ENCODE measurements at places on chromosomes 7 and 10. TPM values are rescaled to one million over a fixed set of nuclear protein-coding genes. Genes with fewer than 3 reads are reported as not detected.
A peak's percentile ranks its signal among the peaks of the same experiment; 100 is the strongest.

DNA sequence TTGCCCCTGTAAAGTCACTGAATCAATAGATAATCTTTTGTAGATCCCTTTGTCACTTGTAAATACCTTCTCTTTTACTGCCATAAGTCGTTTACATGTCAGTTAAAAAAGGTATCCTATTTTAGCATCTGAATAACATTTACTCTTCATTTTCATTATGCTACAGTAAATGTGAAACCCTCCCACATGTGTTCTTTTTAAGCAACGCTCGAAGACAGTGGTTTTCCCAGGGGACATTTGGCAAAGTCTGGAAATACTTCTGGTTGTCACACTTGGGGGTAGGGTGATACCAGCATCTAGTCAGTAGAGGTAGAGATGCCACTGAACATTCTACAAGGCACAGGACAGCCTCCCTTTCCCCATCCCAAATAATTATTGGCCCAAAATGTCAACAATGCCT is 23.7 kb downstream of the ATAD1 start:
- no peak overlapping the region for H3K4me3 ChIP-seq
- no peaks in the 10 kb centered on the region for H3K27me3 ChIP-seq
- H3K27ac ChIP-seq: no peak overlapping the region
- H3K36me3 ChIP-seq: peaks cover 26% of the 10 kb centered on the region

The CTBP2 gene
- total RNA-seq: 70.6 TPM

The HOGA1 gene
- total RNA-seq: 0.48 TPM

GRCh38 chr7:92727755-92728154 is 108.6 kb downstream of the CDK6 start:
- H3K27me3 ChIP-seq: no peaks in the 10 kb centered on the region
- DNase-seq: peak; percentile 52
- H3K4me1 ChIP-seq: peaks cover 100% of the 10 kb centered on the region
- H3K4me3 ChIP-seq: peak overlapping the region; percentile 47
- peak overlapping the region; percentile 85 for H3K27ac ChIP-seq

The CFTR gene
- not detected for total RNA-seq

Measured in HFFc6 (cell line).